ENCODE measurements at places on chromosomes 12 and 14.

GRCh38 chr12:28243310-28243633 is 53.0 kb downstream of the CCDC91 start:
- no peak for DNase-seq

DNA sequence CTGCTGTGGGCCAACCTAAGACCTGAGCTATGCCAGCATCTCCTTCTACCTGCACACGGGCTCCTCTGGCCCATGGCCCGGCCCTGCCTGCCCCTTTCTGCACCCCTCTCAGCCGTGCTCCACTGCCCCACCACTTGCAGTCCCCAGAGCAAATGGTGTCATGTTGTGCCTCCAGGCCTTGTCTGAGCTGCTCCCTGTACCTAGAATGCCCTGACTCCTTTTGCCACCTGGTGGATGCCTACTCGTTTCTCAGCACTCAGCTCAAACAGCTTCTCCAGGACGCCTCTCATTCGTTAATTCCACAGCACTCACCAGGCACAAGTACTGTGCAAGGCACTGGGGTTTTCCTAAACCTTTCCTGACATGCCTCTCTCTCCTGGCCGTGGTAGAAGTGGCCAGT is 63.2 kb upstream of the PNMA1 start:
- DNase-seq, result no peak

- DNase-seq, result no peak
These were observed 194.9 kb downstream of the PAH start for GRCh38 chr12:102722147-102722546.

DNA sequence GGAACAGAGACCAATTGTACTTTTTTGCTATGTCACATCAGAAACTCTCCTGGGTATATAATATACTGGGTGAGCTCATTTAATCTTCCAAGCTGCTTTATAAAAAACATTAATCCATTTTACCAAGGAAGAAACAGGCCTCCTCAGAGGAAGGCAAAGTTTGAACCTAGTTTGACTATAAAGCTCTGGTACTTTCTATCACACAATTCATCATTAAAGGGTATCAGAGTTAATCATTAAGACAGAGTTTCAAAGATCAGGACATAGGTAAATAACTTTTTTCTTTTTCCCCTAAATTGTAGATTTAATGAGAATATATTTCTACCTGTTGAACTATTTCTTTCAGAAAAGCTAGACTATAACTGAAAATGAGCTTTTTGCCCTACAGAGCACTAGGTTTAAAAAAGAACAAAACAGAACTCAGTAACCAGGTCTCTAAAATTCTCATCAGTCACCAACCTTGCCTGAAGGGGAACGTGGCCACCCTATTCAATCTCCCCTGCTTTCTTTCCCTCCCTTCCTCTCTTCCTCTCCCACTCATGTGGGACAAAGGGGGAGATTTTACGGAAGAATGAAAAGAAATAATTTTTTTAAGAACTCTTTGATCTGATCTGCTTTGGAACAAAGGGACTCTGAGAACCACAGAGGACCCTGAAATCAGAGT is 18.6 kb downstream of the FBXO21 start:
- no peak for DNase-seq

- DNase-seq, result no peak
These were observed 12.9 kb upstream of the TRIM9 start for GRCh38 chr14:51107801-51108200.
